ENCODE measurements at places on chromosomes 7 and 10.

GRCh38 chr10:42937649-42938180 is 139.2 kb upstream of the RET start:
- DNase-seq, result no peak

DNA sequence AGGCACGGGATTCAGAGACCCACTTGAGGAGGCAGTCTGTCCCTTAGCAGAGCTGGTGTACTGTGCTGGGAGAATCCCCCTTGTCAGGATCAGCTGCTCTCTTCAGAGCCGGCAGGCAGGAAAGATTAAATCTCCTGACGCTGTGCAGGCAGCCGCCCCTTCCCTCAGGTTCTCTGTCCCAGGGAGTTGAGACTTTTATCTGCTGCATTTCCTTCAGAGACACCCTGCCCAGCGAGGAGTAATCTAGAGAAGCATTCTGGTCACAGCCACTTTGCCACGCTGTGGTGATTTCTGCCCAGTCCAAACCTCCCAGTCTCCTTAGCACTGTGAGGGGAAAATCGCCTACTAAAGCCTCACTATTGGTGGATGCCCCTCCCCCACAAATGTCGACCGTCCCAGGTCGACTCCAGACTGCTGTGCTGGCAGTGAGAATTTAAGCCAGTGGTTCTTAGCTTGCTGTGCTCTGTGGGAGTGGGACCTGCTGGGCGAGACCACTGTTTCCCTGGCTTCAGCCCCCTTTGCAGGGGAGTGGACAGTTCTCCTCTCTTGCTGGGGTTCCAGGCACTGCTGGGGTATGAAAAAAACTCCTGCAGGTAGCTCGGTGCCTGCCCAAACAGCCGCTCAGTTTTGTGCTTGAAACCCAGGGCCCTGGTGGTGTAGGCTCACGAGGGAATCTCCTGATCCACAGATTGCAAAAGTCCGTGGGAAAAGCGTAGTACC is 265.4 kb downstream of the ZWINT start:
- no peak for DNase-seq

- no peak for DNase-seq
These were observed 40.0 kb upstream of the RHEB start for GRCh38 chr7:151559557-151560183.

DNA sequence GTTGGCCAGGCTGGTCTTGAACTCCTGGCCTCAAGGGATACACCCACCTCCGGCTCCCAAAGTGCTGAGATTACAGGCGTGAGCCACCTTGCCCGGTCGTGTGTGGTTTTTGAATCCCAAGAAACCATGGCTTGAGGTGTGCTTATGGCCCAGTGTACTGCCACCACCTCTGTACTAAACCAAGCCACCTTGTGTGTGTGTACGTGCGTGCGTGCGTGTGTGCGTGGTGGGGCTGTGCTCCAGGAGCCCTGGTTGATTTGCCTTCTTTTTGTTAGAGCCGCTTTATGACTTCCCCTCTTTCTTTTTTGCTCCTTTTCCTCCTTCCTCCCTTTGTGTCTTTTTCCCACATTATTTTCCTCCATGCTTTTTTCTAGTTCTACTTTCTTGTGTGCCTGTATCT is 121.4 kb downstream of the CAMK1D start:
- DNase-seq, result no peak

GRCh38 chr7:151805191-151805590 is 71.7 kb downstream of the PRKAG2 start:
- no peak for DNase-seq

DNA sequence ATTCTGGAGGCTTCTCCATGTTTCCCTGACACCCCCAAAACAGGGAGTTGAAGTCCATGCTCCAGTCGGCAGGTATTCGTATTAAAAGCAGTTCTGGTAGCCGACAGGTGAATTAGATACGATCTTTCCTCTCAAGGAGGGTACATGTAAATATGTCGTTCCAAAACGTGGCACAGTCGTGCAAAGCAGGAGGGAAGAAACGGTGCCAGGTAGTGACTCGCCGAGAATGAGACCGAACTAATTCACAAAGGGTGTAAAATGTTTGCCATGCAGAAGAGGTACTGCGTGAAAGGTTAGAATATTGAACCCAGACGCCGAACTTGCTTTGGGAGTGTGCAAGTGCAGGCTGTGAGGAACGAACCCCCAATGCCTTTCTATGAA is 483 bp downstream of the EDRF1 start:
- no peak for DNase-seq

DNA sequence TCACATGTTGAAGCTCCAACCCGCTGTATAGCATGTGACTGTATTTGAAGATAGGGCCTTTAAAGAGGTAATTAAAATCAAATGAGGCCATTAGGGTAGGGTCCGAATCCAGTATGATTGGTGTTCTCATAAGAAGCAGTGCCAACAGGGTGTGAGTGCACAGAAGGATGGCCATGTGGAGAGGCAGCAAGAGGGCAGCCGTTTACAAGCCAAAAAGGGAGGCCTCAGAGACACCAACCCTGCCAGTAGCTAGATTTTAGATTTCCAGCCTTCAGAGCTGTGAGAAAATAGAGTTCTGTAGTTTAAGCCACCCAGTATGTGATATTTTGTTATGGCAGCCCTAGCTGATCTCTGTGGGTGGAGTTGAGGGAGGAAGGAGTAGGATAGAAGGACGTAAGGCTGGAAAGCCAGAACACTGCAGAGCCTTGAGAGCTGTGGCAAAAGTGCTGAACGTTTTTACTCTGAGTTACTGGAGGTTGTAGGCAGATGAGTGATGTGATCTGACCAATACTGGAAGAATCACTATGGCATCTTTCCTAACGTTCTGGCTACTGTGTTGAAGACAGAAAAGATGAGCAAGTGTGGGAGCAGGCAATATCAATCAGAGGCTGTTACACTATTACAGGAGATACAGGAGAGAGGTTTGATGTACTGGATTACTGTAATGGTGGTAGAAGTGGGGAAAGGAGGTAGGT is 334.9 kb downstream of the ELMO1 start:
- no peak for DNase-seq

DNA sequence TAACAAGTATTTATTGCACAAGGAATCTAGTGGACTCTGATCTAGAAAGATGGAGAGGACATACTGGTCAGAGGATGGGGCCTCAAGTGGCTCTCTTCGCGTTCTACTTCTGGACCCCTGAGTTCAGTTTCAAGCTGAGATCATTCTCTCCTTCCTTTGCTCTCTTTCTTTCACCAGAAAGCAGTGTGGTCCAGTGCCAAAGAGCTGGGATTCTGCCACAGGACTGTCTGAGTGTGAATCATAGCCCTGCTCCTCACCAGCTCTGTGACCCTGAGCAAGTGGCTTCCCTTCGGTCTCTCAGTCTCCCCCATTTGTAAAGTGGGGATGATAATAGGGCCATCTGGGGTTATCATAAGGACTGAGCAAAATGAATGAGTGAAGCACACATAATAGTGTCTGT is 715.2 kb downstream of the SUGCT start:
- no peak for DNase-seq

DNA sequence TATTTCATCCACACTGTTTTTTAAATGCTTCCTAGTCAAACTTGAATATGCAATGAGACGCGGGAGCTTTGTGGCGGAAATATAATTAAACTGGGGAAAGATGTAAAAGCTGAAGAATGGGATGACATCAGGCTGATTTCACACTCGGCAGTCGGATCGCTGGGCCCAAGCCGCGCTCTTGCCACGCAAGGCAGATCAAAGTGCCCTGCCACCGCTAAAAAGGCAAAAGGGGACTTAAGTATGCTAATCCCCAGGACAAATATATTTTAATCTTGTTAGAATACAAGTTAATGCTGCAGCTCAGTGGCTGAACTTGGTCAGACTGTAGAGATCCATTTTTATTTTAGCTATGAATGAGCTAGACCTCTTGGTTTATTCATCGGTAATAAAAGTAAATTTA is 13.8 kb downstream of the EN2 start:
- no peak for DNase-seq

DNA sequence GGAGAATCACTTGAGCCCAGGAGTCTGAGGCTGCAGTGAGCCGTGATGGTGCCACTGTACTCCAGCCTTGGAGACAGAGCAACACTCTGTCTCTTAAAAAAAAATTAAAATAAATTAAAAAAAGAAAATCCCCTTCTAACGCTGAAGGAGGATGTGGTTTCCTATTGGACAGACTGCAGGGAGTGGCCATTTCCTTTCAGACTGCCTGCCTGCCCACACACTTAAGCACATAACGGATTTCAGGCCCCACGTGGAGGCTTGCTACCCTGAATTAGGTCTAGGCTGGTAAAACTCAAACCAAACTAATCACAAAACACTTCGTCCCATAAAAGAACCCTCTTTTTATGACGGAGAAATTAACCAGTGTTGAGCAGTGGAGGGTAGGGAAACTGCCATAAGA is 34.0 kb downstream of the GATA3 start:
- DNase-seq, result no peak

- DNase-seq, result peak; percentile 31
These were observed 159.1 kb downstream of the GFRA1 start for GRCh38 chr10:116113721-116114501.

- DNase-seq, result no peak
These were observed 11.0 kb downstream of the TBATA start for GRCh38 chr10:70773965-70774809.

GRCh38 chr10:78342827-78343653 is 309.4 kb downstream of the RPS24 start:
- no peak for DNase-seq

DNA sequence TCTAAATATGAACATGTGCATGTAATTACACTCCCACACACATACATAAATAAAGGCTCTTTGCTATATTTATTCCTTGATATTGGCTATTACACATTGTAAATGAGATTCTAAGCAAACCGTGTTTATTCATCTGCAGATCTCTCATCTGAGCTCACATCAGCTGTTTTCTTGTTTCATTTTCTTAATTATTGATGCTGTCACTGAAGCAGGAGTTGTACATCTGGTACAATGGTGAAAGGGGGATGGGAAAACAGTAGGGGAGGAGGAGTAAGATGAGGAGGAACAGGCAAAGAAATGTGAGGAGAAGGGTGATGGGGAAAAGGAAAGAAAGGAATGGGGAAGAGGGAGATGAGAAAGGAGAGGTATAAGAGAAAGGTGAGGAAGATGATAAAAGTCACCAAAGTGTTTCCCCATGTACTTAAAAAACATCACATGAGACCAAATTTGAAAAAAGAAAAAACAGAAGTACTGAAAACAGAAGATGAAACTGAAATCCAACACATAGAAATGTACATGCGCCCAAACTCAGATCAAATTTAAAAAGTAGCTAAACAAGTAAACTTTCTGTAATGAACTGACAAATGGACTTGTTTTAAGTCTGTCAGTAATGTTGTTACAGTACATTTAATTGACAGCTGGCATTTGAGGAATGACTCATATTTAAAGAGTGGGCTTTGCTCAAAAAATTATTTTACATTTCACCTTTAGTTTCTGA is 472.2 kb downstream of the ARL4A start:
- DNase-seq, result no peak

DNA sequence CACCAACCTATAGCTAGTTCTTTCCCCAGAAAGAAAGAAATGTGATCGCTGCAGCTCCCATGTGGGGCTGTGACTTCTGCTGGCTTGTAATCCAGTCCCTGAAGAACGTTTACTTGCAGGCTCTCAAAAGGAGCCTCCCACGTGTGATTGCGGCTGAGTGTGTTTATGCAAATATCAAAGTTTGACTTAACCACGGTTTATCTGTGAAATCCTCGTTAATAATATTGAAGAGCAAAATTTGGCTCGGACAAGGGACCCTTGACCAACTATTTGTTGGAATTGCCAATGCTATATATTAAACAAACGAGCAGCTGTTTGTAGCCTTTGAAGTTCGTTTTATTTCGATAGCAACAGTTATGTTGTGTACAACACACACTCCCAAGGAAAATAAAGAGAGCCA is 470.1 kb upstream of the NRP1 start:
- DNase-seq, result no peak

- no peak for DNase-seq
These were observed 50.1 kb downstream of the FAM13C start for GRCh38 chr10:59312247-59312646.

GRCh38 chr7:1579481-1580421 is 9.9 kb upstream of the PSMG3 start:
- peak; percentile 30 for DNase-seq

DNA sequence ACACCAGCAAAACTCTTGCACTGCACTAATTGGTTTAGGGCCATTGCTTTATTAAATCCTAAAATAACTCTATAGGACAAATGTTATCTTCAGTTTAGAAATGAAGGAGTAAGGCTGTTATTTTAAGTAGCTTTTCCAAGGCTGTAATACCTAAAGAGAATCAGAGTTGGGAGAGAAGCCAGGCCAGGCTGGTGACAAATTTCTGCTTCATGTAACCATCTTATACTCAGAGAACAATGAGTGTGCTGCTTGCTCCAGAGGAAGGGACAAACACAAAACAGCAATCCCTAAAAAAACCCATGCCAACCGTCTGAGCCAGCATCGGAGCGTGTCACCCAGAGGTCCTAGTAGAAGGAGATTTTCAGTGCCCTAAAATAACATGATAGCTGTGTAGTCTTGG is 49.7 kb upstream of the TARP start:
- DNase-seq, result no peak

- DNase-seq, result no peak
These were observed 32.5 kb downstream of the BNIP3 start for GRCh38 chr10:131949041-131949862.

DNA sequence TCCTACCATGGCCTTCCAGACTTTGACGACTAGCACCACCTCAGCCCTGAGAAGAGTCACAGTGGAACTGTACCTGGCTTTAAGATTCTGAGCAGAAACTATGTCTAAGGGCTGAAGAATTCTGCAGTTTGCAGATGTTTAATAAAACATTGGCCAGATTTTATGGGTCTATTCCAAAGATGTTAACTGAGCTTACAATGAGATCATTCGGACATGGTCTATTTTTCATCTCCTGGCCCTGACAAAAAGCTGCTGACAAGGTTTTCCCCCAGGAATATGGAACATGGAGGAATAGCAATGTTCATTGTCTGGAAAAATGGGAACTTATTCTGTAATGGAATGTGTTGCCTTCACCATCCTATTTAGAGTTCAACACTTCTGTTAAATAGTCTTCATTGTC is 66.4 kb downstream of the PTF1A start:
- no peak for DNase-seq

- no peak for DNase-seq
These were observed 44.4 kb downstream of the TPK1 start for GRCh38 chr7:144791488-144791887.

GRCh38 chr7:153061910-153062528 is 302.5 kb downstream of the ACTR3B start:
- DNase-seq, result no peak

DNA sequence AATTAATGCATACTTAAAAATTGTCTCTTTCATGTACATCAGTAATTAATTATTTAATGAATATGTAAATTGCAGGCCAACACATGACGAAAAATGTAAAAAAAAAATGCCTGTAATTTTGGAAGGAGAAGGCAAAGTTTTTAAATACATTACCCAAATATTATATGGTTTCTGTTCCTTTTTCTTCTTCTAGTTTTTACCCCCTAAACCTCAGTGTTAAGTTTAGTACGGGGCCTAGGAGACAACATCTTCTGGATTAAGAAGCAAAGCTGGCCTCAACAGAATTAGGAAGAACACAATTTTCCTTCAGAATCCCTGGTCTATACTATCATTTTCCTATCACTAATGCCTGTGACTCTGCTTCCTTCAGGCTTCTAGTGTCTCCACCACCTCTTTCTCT is 459.3 kb upstream of the NRP1 start:
- DNase-seq, result no peak

GRCh38 chr10:33027088-33027487 is 69.1 kb upstream of the ITGB1 start:
- no peak for DNase-seq

GRCh38 chr7:30904561-30904960 is 7.1 kb upstream of the AQP1 start:
- no peak for DNase-seq
